ENCODE measurements at places on chromosomes 3 and 15. TPM values are rescaled to one million over a fixed set of nuclear protein-coding genes. Genes with fewer than 3 reads are reported as not detected.

Gene CXCR6
- 0.44 TPM for total RNA-seq

Gene CHDH
- total RNA-seq = 13.9 TPM

Gene POLR2H
- 68.2 TPM for total RNA-seq

Gene DPH3
- 5.6 TPM for total RNA-seq

Gene APBA2
- total RNA-seq = 0.80 TPM

Gene CYP1A1
- total RNA-seq = 3.8 TPM

Gene TEX55
- total RNA-seq = not detected

Gene NR2E3
- not detected for total RNA-seq

Gene CRYGS
- total RNA-seq = 2.3 TPM

Gene ALPK3
- total RNA-seq = 0.42 TPM

Gene RAB5A
- 110 TPM for total RNA-seq

Measured in lower leg skin (tissue), 4 donors.